ENCODE measurements at places on chromosomes 4 and X.

- DNase-seq, result no peak
Measured at GRCh38 chr4:173171098-173171497, 2.5 kb downstream of the GALNT7 start.

GRCh38 chrX:119943185-119943988, at the start of gene NKAP:
NKAP (minus strand) TSS chrX:119943751; CDS start chrX:119943605, 146 bp downstream.
- peak; percentile 79 for DNase-seq

DNA sequence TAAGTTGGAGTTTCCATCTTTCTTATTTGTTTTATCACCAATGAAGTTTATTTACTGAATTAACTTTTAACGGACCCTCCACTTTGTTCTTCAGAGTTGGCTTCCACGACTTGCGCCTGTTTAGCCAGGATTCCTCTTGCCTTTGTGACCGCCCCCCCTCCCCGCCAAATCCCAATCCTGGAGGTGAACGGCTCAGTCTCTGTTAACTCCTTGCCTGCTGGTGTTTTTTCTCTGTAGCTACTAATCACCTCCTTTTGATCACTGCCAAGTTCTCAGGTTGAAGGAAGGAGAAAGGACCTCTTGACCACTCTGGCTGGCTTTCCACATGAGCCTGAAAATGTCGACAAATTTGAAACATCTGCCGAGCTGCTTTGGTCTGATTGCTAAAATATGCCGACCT, 46.8 kb upstream of the BCOR start:
- no peak for DNase-seq

DNA sequence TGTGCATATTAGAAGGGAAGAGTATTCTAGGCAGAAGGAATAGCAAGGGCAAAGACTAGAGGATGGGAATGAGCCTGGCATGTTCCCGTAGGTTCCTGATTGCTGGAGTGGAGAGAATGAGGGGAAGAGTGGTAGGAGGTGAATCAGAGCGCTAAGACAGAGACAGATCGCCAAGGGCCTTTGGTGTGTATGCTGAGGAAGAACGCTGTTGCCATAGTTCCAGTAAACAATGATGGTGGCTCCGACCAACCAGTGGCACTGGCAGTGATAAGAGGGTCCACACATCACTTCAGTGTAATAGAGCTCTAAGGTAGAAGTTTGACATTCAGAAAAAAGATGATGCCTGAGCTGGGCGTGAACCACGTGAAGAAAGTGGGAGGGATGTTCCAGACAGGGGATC, 966 bp downstream of the TBC1D25 start:
- DNase-seq, result no peak

- no peak for DNase-seq
Measured at GRCh38 chr4:121696170-121696580, 605 bp downstream of the ANXA5 start.

GRCh38 chr4:61877893-61878292, 677.8 kb downstream of the ADGRL3 start:
- DNase-seq, result no peak

DNA sequence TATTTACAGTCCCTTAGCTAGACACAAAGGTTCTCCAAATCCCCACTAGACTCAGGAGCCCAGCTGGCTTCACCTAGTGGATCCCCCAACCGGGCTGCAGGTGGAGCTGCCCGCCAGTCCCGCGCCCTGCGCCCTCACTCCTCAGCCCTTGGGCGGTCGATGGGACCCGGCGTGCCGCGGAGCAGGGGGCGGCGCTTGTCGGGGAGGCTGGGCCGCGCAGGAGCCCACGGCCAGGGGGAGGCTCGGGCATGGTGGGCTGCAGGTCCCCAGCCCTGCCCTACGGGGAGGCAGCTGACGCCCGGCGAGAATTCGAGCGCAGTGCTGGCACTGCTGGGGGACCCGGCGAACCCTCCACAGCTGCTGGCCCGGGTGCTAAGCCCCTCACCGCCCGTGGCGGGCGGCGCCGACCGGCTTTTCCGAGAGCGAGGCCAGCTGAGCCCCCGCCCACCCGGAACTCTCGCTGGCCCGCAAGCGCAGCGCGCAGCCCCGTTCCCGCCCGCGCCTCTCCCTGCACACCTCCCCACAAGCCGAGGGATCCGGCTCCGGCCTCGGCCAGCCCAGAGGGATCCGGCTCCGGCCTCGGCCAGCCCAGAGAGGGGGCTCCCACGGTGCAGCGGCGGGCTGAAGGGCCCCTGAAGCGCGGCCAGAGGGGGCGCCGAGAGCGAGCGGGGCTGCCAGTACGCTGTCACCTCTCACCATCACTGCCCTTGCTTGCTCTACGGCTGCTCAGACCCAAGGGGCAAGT, 39.4 kb downstream of the WFS1 start:
- DNase-seq, result no peak

GRCh38 chr4:122614621-122615020, 6.2 kb downstream of the IL21 start:
- DNase-seq, result no peak

DNA sequence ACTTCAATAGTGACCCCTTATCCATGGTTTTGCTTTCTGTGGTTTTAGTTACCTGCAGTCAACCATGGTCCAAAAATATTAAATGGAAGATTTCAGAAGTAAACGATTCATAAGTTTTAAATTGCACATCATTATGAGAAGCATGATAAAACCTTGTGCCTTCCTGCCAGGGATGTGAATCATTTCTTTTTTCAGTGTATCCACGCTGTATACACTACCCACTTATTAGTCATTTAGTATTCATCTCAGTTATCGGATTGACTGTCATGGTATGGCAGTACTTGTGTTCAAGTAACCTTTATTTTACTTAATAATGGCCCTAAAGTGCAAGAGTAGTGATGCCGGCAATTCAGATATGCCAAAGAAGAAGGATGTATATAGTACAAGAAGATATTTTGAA, 37.7 kb upstream of the TASL start:
- DNase-seq, result no peak

DNA sequence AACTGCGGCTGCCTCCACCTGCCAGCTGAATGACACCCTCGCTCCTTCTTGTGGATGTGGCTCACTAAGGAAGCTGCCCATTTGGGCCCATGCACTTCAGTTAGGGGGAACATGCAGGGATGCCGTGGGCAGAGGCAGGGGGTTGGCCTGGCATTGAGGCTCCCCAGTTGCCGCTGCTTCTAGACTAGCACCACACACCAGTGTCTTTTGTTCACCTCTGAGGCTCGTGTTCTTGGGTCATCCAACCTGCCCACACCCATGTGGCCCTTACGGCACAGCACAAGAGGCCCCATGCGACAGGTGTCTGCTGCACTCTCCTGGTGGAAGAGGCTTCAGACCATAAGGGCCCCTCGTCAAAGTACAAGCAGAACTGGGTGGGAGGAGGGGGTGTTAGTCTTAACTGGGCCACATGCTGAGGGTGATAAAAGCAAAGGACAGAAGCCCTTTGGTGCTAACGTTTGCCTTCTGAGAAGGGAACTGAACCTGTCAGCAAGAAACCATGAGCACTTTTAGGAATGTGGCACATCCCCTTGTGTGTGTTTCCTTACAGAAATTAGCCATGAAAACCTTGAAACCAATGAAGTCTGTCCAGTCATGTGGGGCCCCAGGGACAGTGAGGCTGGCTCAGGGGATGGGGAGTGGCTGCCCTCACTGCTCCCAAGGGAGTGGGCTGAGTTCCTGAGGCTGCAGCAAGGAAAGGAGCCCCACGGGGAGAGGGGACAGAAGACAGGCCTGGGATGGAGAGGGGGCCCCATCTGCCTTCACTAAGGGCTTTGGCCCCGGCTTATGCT, 39.2 kb downstream of the MAP7D3 start:
- no peak for DNase-seq

DNA sequence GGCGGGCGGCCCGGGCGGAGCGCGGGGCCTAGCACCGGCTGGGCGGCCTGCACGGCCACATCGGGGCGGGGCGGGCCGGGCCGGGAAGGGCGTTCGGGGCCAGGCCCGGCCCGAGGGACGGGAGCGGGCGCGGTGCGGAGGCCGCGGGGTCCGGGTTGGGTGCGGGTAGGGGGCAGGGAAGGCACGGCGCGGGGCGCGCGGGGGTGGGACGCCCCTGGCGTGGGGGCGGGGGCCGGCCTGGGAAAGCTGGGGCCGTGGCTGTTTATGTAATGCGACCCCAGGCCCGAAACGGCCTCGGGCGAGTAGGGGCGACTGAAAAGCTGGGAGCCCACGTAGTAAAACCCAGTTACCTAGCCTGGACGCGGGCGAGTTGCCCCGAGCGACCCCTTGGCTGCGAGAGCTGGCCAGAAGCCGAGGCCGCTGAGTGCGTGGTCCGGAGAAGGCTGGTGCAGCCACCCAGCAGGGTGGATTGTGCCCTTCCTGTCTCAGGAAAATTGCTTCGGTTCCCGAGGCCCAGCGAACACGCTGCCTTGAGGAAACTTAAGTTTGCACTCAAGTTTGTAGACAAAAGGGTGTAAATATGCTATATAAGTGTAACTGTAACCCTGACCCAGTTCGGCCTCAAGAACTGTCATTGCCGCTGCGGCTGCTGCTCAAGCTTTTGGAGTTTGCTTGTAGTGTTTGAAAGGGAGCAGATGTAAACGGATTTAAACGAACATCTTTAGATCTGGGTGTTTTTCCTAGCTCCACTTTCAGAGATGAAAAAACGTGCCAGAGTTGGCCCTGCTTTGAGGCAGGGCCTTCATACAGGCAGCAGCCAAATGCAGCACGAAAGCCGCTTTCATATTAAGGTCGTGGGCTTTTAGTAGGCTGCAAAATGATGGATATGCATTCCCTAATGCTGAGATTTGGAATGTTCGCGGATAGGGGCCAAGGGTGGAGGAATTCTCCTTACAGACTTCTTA, 674 bp downstream of the SEC24B start:
- no peak for DNase-seq

DNA sequence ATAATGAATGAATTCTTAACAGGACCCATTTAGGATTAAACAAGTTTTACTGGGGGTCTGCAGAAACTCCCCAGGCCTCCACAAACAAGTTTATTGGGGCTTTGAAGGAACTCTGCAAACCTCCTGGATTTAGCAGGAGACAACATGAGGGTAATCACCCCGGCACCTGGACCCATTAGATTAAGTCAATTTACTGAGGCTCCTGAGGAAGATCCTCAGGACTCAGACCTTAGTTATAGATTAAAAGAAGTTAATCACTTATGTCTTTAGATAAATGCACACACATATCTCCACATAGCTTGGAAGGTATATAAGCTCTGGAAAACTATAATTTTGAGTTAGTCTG, 29.4 kb downstream of the XG start:
- DNase-seq, result no peak

- DNase-seq, result no peak
Measured at GRCh38 chr4:109877400-109877799, 29.5 kb downstream of the LRIT3 start.

GRCh38 chr4:119559044-119559647, 69.5 kb downstream of the PDE5A start:
- no peak for DNase-seq

DNA sequence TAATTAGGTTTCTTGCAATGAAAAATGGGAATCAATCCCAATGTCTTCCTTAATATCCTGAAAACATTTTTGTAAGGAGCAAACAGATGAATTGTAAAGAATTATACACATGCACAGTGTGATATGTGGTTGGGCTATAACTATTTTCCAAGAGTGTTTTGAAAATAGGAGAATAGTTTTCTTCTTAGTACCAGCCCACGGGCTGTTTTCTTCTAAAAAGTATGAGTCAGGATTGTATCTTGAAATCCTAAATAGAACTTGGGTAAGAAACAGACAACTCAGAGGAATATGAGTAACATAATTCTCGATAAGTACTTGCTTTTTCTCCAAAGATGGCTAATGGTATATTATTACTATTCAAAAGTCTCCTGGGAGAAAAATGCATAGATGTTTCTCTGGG, 136.7 kb downstream of the MAGEC2 start:
- no peak for DNase-seq

- no peak for DNase-seq
Measured at GRCh38 chr4:33061727-33062126, 2341.6 kb downstream of the PCDH7 start.

- no peak for DNase-seq
Measured at GRCh38 chr4:36363024-36363423, 81.6 kb downstream of the DTHD1 start.

DNA sequence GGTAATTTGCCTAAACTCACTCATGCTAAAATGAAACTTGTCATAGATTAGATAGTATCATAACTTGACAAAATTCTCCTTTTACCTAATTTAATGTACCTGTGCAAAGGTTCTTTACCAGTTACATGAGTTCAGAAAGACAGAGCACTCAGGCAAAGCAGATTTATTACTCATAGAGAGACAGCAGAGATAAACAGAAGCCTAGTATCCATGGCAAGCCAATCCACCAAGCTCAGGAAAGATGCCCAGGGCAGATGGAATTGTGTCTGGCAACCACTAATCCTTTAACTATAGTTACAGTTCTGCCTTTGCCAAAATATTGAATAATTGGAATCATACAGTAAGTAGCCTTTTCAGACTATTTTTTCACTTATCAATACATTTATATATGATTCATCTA, 826.2 kb downstream of the TECRL start:
- no peak for DNase-seq

GRCh38 chr4:163556177-163556576, 61.7 kb downstream of the TMA16 start:
- no peak for DNase-seq

- no peak for DNase-seq
Measured at GRCh38 chrX:47244676-47245075, 11.9 kb downstream of the USP11 start.

DNA sequence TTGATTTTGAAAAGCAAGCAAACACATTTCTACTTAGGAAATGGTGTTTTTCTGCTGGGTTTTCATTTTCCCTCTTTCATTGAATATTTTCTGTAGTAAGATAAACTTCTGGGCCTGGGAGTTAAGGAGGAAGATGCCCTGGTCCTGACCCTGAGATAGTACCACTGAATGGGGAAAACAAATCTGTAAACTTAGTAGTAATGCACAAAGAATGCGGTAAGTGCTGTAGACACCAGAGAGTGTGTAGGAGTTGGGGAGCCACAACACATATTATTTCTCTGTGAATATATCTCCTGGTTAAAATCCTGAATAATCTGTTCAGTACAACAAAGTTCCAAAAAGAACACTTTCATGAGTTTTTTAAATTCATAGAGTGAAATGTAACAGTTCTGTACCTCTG, 178.3 kb downstream of the MAPK10 start:
- no peak for DNase-seq

DNA sequence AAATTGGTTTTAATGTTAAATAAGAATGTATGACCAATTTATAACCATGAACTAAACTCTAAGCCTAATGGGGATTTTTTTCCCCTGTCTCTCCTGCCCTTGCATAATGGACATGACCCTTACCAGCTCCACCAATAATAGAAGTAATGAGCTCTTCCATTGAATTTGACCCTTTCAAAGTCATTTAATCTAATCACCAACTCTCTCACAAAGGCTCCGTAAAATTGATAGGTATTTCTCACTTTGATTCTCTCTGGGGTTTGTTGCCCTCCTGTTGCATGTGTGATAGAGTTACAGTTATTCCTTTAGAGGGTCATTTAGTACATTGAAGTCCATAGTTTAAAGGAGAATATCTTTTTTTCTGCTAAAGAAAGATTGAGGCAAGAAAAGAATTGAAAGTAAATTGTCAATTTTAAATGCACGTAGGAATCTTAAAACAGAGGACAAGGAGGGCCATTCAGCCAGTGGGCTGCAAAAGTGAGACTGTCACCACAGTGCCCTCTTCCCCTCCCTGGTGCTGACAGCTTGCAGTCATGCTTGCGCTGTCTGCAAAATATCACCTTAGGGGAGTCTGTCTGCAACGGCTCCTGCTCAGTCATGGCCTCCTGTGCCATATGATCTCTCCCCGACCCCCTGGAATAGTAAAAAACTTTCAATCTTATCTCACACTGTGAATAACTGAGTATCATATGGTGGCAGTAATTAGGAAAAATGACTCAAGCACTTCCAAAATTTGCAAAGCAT, 307.5 kb upstream of the GNPDA2 start:
- no peak for DNase-seq

GRCh38 chr4:143701365-143701764, 890 bp upstream of the FREM3 start:
- no peak for DNase-seq

All from brain pericyte (primary cell).